CD4-positive, alpha-beta memory T cell (primary cell): ENCODE measurements at places on chromosomes 6 and 20.

DNA sequence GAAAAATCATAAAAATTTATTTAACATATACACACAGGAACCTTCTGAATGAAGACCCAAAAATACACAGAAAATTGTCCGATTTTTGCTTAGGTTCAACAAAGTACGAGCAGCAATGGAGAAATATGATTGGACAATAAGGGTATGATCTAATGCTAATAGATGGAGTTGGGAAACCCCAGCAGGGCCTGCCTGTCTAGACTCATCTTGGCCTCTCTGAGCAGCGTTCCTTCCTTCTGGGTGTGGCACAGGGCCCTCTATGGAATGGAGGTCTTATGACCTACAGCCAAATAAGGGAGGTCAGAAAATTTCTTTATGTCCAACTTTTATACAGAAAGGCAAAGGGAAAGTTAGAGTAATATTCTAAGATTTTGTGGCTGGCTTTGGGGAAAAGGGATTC lies 27.7 kb upstream of the ENPP4 start:
- no peaks in the 10 kb centered on the region for H3K36me3 ChIP-seq
- no peak overlapping the region for H3K4me3 ChIP-seq
- H3K27me3 ChIP-seq: no peaks in the 10 kb centered on the region
- no peak overlapping the region for H3K27ac ChIP-seq
- no peak for DNase-seq
- no peaks in the 10 kb centered on the region for H3K4me1 ChIP-seq

DNA sequence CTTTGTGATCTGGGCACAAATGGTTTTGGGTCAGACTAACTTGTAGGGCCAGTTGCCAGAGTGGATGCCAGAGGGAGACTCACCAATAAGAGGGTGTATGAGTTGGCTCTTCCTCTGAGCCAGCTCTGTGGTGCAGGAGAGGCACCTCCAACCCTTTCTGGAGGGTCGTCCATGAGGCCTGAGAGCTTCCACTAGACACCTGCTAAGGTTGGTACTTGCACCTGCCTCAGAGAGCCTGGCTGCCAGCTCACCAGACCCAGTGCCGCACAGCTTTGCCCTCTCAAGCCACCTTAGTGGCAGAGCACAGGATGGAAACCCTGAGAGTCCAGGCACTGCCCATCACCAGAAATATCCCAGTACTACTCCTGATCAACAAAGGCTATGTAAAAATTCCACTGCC lies 504.3 kb downstream of the EYS start:
- no peaks in the 10 kb centered on the region for H3K27me3 ChIP-seq
- H3K4me3 ChIP-seq: no peak overlapping the region
- H3K4me1 ChIP-seq: no peaks in the 10 kb centered on the region

- no peak for DNase-seq
- H3K27me3 ChIP-seq: no peaks in the 10 kb centered on the region
- no peak overlapping the region for H3K27ac ChIP-seq
- no peak overlapping the region for H3K4me3 ChIP-seq
Measured at GRCh38 chr20:37366743-37367142, 20.8 kb downstream of the SRC start.

DNA sequence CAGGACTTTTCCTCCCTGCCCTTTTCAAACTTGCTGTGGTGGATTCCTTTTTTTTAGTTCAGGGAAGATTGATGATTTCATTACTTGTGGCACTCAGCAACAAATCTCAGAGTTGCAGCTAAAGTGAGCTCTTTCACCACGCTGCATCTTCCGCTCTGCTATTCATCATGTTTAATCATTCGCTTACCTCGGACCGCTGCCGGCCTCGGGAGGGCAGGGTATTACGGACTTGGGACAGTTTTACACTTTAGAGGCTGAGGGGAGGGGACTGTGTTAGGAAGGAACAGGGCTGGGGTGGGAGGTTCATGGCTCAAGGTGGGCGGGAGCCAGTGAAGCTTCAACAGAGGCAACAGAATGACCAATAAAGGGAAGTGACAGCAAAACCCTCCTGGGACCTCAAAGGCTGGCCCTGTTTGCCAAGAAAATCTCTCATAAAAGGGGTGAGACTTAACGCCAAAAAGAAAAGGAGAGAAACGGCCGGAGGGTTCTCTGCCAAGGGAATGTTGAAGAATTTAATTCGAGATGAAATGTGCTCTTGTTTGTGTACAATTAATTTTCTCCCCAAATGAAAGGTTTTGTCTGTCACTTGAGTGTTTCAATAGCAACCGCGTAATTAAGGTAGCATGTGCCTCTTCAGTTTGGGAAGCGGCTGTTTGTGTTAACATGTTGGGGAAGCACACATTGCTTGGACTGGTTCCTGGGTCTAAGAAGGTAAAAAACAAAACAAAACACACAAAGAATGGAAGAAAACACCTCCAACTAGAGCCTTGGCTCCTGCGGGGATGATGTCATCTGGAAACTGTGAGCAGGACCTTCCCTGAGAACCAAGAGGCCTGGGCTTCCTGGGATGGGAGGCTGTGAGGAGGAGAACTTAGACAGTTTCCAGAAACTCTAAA lies 72.5 kb upstream of the SULF2 start:
- no peaks in the 10 kb centered on the region for H3K4me1 ChIP-seq
- H3K4me3 ChIP-seq: no peak overlapping the region
- no peak for DNase-seq
- H3K27me3 ChIP-seq: no peaks in the 10 kb centered on the region
- H3K36me3 ChIP-seq: no peaks in the 10 kb centered on the region

GRCh38 chr6:34468378-34468892 lies 2.6 kb downstream of the PACSIN1 start:
- H3K4me1 ChIP-seq: peaks cover 4% of the 10 kb centered on the region
- no peak overlapping the region for H3K27ac ChIP-seq
- peaks cover 9% of the 10 kb centered on the region for H3K27me3 ChIP-seq
- no peak overlapping the region for H3K4me3 ChIP-seq
